Esophagus mucosa (tissue), 1 donor: ENCODE measurements at places on chromosomes 2 and 18. TPM values are rescaled to one million over a fixed set of nuclear protein-coding genes. Genes with fewer than 3 reads are reported as not detected.

- ATAC-seq: no peak
Observed at GRCh38 chr2:230447036-230447435, 31.0 kb downstream of the SP100 start.

DNA sequence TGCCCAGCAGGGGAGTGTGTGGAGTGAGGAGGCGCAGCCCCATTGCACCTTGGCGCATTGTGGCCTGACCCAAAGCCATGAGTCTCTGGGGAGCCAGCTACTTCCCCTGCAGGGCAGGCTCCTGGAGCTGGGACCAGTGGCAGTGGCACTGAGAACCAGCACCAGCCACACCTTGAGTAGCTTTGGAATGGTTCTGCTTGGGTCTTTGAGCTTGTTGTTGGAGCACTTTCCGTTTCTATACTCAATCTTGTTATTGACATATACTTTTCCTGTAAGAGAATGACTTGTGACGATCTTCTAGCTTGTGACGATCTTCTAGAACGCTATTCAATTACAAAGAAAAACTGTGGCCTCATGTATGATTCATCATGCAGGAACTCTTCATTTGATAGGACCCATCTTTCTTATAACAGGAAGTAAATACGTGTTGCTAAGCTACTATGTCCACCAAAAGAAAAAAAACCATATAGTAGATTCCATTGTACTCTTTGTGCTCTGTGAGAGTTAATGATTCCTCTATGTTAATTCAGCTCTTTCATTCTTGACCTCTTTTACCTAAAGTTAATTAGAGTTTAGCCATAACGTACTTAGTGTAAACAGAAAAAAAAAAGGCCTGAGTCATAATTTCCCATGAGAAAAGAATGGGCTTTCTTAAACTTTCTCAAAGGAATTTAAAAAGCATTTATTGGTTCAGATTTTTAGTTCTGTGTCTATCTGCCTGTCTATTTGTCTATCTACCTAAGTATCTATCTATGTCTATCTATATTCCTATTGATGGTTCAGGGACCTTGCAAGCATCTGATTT lies 113.1 kb downstream of the GATA6 start:
- peak; percentile 68 for ATAC-seq

GRCh38 chr2:201353116-201353515 lies 4.0 kb downstream of the FLACC1 start:
- ATAC-seq: no peak

DNA sequence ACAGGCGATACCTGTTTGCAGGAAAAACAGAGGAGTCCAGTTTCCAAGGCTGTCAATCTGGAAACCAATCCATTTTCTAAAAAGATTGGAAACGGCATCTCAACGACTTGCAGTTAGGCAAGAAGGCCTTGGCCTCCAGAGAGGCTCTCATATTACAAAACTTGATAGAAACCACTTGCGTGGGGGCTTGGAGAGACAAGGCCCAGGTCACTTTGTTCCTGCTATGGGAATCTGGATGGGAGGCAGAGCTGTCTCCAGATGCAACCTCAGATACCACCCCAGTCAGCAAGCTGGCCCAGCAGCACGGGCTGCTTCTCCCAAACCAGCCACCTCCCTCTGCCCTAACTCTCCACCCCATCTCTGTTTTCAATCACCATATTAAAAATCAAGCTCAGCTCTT lies 298.8 kb downstream of the TNS1 start:
- ATAC-seq: no peak

DNA sequence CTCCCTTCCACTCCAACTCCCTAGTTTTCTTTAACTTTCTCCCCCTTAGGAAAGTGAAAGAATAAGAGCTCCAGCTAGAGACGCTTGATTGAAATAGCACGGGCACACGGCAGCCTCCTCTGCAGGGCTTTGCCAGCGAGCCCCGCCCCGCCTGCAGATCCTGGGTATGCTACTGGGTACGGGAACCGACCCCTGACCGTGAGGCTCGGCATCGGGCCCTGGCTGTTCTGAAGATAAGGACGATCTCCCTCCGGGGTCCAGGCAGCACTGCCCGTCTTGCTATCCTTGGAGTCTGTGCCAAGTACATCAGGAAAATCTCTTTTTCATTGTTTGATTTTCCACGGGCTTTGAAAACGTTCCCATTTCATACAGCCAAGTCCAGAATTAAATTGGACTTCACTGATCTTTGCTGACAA lies 284.5 kb downstream of the MTX2 start:
- peak; percentile 81 for ATAC-seq

GRCh38 chr2:139031722-139032121 lies 251.5 kb upstream of the NXPH2 start:
- ATAC-seq: no peak

DNA sequence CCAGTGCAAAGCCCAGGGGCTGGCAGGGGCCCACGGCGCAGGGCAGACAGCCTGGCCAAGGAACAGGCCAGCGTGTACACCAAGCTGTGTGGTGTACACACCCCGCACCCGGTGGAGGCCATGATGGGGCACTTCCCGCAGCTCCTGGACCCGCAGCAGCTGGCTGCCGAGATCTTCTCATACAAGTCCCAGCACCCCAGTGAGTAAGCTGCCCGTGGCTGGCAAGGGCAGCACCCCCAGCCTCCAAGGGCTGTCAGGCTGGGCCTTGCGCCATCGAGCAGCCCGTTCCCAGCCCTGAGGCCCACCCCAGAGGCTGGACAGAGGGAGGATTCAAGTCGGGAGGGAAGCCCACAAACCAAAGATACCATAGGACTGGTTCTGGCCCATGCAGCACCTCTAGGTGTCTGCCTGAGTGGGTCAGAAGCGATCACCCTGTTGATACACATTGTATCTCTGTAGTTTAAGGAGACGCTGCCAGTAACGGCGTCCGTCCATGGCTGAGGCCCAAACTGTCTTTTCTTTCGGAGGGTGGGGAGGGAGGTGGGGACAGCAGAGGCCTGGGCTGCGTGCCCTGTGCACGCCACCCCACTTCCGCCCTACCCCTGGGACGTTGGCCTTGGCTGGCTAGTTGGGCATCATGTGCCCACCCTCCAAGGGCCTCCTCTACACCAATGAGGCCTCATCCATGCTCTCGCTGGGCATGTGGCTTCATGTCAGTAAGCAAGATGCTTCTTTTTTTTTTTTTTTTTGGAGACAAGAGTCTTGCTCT lies 16.8 kb upstream of the MTERF4 start:
- no peak for ATAC-seq

DNA sequence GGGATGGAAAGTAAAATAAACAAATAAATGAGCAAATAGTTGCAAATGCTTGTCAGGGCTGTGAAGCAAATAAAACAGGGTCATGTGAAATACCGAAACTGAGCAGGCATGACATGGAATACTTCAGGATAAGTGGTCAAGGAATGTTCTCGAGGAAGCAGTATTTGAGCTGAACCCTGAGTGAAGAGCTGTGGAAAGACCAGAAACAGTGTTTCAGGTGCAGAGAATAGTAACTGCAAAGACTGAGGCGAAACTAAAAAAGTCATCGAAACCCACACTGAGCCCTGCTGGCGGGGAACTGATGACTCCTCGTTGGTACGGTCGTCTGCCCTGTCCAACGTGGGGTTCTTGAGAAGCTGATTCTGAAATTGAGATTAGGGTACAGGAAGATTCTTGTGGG lies 27.2 kb upstream of the MYCN start:
- ATAC-seq: no peak

- peak; percentile 61 for ATAC-seq
Observed at GRCh38 chr2:9770308-9771100, 72.8 kb upstream of the TAF1B start.

CROCC2 gene
- total RNA-seq: 0.12 TPM

AQP12B gene
- not detected for total RNA-seq

BCL11A gene
- 43.0 TPM for total RNA-seq

CAPN14 gene
- 191 TPM for total RNA-seq

FMNL2 gene
- total RNA-seq: 12.4 TPM

PRKAG3 gene
- not detected for total RNA-seq
